ENCODE measurements at places on chromosomes 1 and 21.
A peak's percentile ranks its signal among the peaks of the same experiment; 100 is the strongest.

DNA sequence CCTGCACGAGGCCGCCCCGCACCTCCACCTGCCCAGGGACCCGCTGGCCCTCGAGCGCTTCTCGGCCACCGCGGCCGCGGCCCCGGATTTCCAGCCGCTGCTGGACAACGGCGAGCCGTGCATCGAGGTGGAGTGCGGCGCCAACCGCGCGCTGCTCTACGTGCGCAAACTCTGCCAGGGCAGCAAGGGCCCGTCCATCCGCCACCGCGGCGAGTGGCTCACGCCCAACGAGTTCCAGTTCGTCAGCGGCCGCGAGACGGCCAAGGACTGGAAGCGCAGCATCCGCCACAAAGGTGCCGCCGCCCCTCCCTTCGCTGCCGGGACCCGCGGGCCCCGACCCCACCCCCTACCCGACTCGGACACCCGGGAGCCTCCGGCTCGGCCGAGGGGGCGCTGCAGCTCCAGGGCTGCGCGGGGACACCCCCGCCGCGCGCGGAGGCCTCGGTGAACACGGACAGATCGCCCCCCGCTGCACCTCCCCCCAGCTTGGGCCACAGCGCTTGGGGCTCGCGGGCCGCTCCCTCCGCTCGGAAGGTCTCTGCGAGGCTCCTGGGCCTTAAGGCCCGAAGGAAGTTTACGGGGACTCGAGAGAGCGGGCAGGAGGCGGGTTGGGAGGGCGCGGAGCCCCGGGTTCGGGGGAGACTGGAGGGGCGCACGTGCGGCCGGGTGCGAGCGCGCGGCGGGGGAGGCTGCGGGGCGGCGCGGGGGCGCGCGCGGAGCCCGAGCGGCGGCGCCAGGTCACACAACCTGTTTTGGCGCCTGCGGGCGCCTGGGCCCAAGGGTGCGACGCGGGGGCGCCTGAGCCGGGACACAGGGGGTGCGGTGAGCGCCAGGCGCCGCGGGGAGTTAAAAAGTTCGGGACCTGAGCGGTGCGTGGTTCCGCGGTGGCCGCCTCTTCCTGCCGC lies 1.2 kb downstream of the SAMD11 start:
- no peak for DNase-seq

DNA sequence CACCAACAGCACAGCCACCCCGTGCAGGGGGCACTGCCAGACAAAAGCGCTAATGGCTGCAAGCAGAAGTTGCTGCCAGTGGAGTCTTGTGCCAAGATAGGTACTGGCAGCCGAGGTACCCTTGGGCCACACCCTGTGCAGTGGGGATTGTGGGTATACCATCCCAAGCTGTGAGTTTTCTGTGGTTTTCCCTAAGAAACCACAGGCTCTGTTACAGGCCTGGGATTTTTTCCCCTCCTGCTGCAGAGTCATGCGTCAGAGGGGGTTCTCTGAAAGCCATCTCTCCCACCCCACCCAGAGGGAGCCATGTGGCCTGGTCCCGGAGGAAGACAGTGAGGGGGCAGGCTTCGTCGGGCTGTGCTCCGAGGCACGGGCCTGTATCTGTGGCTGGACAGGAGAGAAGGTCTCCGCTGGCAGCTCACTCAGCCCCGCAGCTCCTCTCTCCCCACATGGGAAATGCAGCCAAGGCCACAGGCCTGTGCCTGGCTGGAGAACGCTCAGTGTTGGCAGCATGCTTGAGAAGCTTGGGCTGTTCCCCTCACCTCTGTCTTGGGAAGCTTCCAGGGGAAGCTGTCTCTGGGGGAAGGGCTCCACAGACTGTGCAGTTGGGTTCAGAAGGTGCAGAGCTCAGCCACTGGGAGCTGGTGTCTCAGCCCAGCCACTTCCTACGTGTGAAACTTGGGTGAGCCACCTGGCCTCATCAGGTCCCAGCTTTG lies 42.5 kb downstream of the NEK2 start:
- no peak for DNase-seq

- DNase-seq = no peak
Observed at GRCh38 chr1:166379447-166379846, 212.6 kb upstream of the FAM78B start.

DNA sequence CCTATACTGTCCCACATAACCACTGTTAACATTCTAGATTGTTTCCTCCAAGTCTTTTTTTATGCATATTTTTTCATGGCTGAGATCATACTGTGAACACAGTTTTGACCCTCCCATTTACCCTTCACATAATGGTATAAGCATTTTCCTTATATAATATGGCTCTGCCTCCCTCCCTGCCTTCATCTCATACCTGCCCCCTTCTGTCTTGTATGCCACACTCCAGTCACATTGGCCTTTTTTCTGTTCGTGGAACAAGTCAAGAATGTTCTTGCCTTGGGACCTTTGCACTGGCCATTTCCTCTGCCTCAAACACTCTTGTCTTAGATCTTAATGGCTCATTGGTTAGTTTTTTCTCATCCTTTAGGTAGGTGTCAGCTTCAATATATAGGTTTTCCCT lies 24.3 kb upstream of the ELAVL4 start:
- no peak for DNase-seq

GRCh38 chr1:197862221-197862620 lies 40.2 kb upstream of the C1orf53 start:
- no peak for DNase-seq

- DNase-seq = peak; percentile 63
Observed at GRCh38 chr1:226736908-226737818, 1.9 kb downstream of the ITPKB start.

DNA sequence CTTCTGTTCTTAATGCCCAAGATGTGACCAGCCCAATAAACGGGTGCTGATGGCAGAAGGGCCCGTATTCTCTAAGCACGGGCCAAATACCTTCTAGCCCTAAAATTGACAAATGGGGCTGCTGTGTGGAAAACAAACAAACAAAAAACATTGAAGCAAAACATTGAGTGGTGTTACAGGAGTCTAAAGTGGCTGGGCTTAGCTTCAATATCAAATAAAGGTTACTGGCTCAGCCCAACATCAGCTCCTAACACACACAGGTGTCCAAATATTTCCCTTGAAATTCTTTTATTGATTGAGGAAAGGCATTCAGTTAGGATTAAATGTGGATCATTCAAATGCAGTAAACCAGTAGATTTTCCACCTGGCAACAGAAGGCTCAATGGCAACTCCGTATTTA lies 13.3 kb upstream of the TTF2 start:
- no peak for DNase-seq

DNA sequence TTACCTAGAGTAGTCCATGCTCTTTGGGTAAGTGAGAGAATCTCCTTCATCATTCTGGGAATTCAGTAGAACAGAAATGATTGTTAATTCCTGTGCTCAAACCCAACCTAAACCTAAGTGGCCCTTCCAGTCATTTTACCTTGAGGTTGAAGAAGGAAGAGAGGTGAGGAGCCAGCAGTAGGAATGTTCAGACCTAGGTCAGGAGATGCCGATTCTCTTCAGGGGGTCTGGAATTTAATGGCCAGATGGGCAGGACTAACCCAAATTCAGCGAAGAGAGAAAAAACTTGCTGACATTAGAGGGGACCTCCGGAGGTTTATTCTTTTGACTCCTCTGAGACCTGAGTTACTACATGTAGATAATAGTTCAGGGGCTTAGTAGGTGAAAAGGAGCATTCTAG lies 16.5 kb upstream of the OR2B11 start:
- DNase-seq = no peak

GRCh38 chr1:36517011-36517771 lies 34.5 kb upstream of the CSF3R start:
- DNase-seq = no peak

- no peak for DNase-seq
Observed at GRCh38 chr1:179745131-179745611, 2.1 kb downstream of the FAM163A start.

DNA sequence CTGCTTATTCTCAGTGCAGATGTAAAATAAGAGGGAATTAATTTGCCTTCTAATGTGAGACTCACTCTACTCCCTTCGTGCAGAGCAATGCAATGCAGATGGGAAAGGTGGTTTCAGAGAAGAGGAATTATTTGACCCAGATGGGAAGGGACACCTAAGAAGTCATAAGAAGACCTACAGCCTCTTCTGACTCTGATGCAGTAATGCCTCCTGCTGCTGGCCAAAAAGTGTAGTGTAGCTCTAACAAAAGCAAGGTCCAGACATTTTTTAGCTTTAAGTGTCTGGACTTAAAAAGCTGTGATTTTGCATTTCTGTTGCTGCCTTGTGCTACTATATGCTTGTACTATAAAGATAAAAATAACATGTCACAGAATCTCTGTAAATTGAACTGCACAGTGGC lies 501.4 kb downstream of the TTLL7 start:
- no peak for DNase-seq

DNA sequence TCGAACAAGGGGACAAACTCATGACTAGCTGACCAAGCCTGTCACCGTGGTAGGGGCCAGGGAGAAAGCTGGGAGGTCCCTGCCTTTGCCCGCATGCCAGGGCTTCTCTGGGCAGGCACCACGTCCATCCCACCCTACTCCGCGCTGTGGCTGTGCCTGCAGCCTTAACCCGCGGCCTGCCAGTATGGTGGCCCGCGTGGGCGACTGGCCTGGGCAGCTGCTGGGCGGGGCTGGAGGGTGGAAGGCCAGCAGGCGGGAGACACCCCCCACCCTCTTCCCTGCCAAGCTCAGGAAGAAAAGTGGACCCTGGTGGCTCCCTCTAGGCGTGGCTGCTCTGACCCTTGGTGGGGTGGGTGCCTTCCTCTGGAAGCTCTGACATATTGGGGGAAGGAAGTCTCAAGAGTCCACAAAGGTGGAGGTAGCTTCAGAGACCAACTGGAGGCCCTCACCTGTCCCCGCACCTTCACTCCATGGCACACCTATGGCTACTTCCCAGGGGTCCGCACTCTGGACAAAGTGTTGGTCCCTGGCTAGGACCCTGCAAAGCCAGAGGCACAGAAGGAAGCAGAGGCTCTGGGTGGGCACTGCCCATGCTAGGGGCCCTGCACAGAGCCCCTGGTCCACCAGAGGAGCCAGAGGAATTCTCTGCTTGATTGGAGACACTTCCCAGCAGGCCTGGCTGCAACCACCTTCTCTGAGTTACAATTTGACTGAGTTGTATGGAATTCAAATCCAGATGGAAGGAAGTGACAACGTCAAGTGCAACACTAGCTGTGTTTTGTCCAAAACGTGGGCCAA lies 3.3 kb upstream of the SKI start:
- DNase-seq = no peak

DNA sequence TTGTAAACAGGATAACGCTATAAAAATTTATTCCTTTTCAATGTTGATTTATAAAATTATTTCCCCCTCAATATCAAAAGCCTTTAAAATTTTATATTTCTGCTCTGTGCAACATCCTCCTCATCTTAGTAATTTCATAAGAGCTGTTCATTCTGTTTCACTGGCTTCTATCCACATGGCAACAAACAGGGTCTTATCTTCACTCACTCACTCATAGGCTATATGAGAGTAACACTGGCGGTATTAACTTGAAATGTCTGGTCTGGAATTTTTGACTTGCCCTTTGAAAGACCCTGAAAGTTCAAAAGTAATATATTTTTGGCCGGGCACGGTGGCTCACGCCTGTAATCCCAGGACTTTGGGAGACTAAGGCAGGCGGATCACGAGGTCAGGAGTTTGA lies 77.4 kb upstream of the KRTAP11-1 start:
- no peak for DNase-seq

DNA sequence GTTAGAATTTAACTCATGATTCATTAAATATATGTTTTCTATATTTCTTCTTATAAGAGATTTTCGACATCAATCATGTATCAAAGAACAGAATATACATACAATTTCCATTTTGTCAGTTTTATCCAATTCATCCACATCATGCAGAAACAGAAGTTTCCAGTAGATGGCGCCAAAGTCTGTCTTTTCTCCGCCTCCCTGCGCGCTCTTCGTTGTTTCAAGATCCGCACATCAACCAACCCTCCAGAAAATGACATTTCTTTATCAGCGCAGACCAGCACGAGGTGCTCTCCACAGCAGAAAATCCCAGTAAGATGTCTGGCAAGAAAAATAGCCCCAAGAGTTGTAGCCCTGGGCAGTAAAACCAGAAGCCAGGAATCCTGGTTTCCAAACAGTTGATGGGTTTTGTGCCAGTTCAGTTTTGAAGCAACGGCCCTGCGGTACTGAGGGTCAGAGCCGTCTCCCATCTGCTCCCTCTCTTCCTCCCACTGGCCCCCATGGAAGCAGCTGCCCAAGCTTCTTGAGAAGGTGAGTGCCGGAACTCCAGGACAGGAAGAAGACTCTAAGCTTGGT lies 38.6 kb upstream of the GPR137B start:
- peak; percentile 70 for DNase-seq

DNA sequence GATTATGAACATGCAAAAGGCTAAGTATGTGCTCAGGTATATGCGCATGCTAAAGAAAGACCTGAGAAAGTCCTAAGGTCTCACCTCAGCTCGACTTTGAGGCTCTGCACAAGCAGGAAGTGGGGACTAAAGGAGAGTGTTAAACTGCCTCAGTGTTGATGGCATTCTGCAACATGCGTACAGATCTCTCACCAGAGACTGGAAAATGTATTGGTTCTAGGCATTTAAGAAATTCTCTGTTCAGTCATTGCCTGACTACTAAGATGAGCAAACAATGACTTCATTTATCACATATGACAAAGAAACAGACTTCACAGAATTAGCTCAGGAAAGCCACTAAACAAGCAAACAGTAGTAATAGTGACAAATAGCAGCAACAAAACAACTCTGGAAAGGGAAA lies 90.8 kb downstream of the USH2A start:
- no peak for DNase-seq

DNA sequence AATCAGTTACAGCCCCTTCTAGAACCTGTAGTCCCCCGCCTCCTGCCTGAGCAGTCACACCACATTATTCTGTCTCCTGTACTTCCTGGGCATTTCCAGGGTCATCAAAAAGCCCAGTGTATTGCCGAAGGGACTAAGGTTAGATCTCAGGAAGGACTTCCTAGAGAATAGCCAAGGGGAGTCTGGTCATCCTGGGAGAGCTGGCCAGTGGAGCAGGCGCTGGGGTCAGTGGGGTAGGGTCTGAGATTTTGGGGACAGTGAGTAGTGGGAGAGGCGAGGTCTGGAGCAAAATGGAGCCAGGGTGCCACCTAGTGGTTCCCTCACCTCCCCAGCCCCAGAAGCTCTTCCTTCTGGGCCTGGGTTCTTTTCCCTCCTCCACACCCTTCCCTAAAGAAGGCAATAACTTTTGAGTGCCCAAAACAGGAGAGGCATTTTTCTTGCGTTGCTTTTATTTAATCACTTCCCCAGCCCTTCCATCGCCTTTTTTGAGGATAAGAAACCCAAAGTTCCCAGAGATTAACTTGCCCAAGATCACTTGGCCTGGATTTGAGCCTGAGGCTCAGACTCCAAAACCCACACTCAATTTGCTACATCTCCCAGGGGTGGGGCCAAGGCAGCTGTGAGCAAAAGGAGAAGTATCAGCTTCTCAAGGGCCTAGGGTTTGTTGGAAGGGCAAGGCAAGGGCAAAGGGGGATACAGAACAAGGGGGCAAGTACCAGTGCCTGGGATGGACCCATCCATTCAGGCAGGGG lies 7.3 kb upstream of the PMVK start:
- peak; percentile 56 for DNase-seq

DNA sequence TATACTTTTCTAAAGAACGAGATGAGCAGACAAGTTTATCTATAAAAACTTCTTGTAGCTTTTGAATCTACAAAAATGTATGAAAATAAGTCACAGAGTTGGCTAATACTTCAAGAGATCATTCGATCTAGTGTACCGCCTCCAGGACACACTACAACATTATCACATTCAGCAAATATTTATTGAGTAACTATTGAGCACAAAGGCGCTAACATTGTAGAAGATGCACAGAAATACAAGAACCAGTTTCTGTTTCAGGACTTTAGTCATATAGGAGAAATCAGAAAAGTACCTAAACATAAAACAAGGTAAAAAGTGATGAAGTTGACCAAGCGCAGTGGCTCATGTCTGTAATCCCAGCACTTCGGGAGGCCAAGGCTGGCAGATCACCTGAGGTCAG lies 20.6 kb downstream of the WASF2 start:
- no peak for DNase-seq

- DNase-seq = no peak
Observed at GRCh38 chr1:100628631-100629081, 90.7 kb downstream of the GPR88 start.
